ENCODE measurements at places on chromosomes 7 and 10. TPM values are rescaled to one million over a fixed set of nuclear protein-coding genes. Genes with fewer than 3 reads are reported as not detected.

ANKRD61 gene
- under 0.01 TPM for total RNA-seq

ZFYVE27 gene
- total RNA-seq = 12.8 TPM

PRR15 gene
- total RNA-seq = not detected

- DNase-seq = peak; percentile 13
Measured at GRCh38 chr10:97336446-97336845, 1.9 kb upstream of the FRAT2 start.

SRI gene
- 83.3 TPM for total RNA-seq

- no peak for DNase-seq
Measured at GRCh38 chr10:5117026-5117425, 22.8 kb downstream of the AKR1C3 start.

DNA sequence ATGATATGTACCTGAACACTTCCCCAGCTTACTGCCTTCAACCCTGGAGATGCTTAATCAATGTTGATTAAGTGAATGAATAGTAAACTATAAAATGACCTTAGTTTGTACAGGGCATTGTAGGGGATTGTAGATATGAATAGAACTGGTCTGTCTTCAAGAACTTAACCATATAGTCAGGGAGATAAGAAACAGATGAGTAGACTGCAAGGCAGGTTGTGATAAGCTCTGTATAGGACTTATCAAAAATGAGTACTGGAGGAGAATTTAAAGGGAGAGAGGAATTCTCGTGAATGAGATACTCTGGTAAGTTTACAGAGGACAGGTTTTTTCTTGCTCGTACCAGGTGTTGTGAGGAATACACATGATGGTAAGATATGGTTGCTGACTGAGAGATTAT, 27.6 kb downstream of the SGPL1 start:
- DNase-seq = no peak

DNA sequence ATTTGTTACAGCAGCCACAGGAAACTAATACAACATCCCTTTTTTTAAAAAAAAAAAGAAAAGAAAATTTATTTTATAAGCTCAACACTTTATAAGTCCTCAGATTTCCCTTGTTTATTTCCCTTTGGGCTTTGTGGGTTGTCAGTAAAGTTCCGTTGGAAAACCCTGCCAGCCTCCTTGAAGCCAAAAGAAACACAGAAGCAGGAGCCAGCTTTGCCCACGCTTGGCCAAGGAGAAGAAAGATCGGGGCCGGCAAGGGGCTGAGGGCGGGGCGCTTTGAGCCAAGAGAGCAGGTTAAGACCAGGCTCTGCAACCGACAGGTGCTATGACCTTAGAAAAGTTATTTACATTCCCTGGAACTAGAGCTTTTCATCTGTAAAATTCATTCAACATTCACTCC, 72.7 kb downstream of the RGS10 start:
- no peak for DNase-seq

DNA sequence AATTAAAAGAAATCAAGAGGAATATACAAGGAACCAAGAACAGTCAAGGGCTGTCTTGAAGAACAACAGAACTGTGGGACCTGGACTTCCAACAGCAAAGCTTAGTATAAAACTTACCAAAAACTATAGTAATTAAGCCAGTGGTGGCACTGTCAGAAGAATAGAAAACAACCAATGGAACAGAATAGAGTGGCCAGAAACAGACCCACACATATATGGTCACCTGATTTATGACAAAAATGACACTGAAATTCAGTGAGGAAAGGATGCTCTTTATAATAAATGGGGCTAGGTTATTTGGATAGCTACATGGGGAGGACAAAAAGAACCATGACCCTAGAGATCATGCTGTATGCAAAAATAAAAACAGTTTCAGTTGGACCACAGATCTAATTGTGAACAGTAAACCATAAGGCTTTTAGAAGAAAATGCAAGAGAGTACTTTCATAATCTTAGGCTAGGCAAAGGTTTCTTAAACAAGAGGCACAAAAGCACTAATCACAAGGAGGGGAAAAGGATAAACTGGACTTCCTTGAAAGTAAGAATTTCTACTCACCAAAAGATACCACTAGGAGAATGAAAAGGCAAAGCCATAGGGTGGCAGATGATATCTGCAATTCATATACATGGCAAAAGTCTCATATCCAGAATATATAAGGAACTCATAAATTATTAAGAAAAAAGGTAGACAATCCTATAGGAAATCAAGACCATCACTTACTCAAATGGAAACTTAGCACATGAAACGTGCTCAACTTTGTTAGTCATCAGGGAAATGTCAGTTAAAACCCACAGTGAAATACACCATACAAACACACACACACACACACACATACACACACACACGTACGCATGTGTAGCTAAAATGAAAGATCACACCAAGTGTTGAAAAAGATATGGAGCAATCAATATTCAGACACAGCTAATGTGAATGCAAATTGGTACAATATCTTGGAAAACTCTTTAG, 20.8 kb downstream of the HYCC1 start:
- no peak for DNase-seq

- no peak for DNase-seq
Measured at GRCh38 chr10:101771380-101771779, 4.5 kb downstream of the FGF8 start.

- no peak for DNase-seq
Measured at GRCh38 chr7:151891753-151892152, 14.8 kb upstream of the PRKAG2 start.

DNA sequence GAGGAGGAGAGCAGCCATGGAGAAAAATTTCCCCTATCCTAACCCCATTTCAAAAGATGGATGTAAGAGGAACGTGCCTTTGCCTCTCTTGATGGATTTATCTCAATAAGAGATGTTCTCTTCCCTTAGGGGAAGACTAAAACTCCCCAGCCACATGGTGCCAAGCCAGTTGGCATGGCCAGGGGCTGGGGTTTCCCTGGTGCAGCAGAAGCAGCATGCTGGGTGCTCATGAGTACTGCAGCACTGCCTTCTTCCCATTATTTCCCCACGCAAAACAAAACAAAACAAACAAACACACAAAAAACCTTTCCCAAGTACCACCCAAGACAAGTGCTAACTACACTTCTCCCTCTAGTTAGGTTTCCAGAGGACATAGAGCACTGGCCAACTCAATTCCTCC, 97.2 kb downstream of the DOCK4 start:
- DNase-seq = no peak

- DNase-seq = no peak
Measured at GRCh38 chr7:16023046-16023445, 336.6 kb upstream of the MEOX2 start.

IQUB gene
- total RNA-seq = 0.18 TPM

CNNM1 gene
- total RNA-seq = 0.28 TPM

DNA sequence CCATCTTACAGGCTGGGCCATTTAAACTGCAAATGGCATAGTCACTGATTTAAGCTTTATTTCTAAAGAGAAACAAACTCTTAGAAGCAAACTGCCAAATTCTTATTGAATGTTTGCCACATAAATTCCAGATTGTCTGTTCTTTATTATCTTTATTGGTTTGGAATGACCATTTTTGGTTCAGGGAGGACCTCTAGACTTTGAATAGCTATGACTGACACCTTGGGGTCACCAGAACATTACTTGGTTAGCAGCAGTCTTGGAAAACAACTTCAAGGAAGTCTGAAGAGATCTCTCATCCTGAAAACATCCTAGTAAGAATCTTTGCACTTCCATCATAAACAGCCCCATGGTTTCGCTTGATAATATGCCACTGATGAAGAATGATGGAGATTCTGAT, 197.1 kb downstream of the SUGCT start:
- peak; percentile 4 for DNase-seq

SUN1 gene
- 113 TPM for total RNA-seq

GRCh38 chr10:126259760-126260479, 128.4 kb downstream of the ADAM12 start:
- no peak for DNase-seq

DNA sequence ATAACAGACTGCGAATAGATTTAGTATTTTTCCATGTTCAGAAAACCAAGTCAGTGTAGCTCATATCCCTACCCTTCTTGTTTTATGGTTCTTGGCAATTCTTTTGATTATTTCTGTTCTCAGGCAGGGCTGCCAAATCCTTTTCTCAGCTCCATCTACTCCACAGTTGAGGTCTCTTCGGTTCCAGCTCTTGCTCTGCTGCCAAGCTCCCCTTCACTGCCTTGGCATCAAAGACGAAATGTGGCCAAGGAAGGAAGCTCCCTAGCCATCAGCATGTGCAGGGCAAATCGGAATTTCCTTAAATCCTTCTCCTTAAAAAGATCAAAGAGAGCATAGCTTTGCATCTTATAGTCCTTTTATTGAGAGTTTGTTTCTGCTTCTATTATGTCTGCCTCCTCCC, 116.4 kb upstream of the NOBOX start:
- DNase-seq = no peak

GRCh38 chr10:124825702-124826101, 24.1 kb downstream of the ABRAXAS2 start:
- DNase-seq = no peak

- DNase-seq = no peak
Measured at GRCh38 chr7:25562673-25563182, 334.4 kb upstream of the NPVF start.

STEAP4 gene
- not detected for total RNA-seq

DNA sequence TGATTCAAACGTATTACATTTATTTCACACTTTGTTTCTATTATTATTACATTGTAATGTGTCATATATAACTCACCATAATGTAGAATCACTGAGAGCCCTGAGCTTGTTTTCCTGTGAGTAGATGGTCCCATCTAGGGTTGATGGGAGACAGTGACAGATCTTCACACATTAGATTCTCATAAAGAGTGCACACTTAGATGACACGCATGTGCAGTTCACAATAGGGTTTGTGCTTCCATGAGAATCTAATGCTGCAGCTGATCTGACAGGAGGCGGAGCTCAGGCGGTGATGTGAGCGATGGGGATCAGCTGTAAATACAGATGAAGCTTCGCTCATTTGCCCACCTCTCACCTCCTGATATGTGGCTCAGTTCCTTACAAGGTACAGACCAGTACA, 36.1 kb downstream of the BMPER start:
- DNase-seq = no peak

GRCh38 chr10:30821261-30821993, 191.9 kb upstream of the LYZL2 start:
- DNase-seq = no peak

- DNase-seq = peak; percentile 76
Measured at GRCh38 chr7:70710011-70710480, 421.9 kb upstream of the GALNT17 start.

DNA sequence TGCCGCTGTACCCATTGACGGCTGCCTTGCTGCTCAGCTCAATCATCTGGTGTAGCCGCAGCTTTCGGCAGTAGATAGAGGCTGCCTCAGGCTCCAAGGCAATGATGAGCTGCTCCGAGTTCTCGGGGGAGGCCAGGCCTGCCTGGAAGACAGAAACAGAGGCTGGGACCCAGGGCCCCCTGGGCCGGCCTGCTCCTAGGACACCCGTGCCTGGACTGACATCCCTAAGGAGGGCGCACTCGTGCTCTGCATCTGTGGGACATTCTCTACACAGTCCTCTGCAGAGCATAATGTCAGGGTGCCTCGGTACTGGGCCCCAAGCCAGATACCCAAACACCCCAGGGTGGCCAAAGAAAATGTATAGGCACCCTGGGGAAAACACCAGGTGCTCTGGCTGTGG, 58.5 kb downstream of the HSPA12A start:
- no peak for DNase-seq

GRCh38 chr7:81206667-81207360, 288.0 kb upstream of the SEMA3C start:
- DNase-seq = no peak

DNA sequence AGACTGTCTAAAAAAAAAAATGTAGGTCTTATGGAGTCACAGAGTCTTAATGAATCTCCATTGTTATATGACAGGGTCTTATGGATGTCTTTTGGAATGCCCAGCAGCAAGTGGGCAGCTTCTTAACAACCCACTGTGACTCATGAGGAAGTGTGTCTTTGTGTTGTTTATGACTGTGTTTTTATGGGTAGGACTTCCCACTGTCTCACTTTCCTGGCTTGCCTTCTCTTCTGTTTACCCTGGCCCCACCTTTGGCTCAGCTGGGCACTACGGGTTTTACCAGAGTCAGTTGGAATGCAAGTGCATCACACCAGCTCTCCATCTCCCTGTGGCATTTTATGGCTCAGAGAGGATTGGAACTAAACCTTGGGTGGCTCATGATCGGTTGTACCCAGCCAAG, 580.5 kb downstream of the AUTS2 start:
- DNase-seq = no peak

All from IMR-90 (cell line).